H1 (cell line): ENCODE measurements at places on chromosomes 4 and X.

DNA sequence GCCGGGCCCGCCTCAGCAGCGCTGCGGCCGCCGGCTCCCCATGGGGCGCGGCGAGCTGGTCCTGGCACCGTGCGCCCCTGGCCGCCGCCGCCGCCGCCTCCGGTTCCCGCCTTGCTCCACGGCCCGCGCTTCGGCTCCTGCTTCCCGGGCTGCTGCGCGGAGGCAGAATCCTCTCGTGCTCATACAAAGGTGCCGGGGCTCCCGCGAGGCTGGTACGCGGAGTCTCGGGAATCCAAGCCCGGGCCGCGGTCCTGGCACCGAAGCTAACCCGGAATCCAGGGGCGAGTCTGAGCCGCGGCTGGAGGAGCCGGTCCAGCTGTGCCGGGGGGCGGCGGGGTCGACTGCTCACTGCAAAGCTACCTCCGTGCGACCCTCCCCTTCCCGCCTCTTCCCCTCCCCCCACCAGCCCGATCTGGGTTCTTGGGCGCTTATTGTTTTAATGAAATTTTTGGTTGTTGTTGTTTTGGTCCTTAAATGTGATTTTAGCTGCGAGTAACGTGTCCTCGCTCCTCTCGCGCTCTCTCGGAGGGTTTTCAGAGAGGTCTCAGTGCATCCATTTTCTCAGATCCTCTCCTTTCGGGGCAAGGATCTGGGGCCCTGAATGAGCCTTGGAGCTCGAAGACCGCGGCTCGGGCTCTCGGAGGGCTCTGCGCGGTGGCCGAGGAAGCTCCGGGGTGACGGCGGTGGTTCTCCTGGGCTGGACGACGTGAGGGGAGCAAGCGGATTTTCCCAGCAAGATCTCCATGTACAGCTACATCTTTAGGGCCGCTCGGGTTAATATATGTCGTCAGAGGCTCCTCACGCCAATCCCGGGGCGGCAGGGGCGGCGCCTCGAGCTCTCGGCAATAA, at the start of gene HAND2:
Gene HAND2 (minus strand): TSS at position 753 of the 849 bp plus-strand sequence. CDS start 940 bp downstream, outside the sequence.
- DNase-seq, result peak; percentile 72

- DNase-seq, result no peak
These were observed 68.5 kb downstream of the AFF1 start for GRCh38 chr4:87003266-87003665.

GRCh38 chr4:4320528-4320927, 30.5 kb downstream of the ZBTB49 start:
- no peak for DNase-seq

DNA sequence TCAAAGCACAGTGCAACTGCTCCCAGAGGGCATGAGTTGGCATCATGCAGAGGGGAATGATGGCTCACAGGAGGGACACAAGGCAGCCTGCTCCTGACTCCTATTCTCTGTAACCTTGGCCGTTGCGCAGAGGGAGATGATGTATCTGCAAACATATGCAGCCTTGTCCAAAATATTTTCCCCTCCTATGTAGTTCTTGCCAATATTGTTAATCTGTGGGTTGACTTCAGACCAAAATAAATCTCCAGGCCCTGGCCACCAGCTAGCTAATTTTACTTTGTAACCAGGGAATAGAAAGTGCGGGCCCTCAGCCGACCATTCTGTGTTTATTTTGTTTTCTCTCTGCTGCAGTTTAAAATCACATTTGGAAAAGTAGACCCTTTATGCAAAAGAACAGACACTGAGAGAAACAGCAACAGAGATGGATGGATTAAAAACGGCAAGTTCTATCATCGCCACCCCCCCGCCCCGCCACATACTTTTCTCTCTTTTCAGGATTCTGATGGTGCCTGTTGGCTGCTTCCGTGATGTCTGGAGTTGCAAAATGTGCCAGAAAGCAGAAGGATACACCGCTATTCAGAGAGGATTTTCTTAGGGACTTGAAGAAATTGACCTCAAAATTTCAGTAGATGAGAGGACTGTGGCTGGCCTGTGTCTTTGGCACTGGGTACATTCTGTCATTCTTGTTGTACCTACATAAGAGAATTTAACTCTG, 185.3 kb upstream of the BCOR start:
- DNase-seq, result no peak
